ENCODE measurements at places on chromosomes 3 and 15.

DNA sequence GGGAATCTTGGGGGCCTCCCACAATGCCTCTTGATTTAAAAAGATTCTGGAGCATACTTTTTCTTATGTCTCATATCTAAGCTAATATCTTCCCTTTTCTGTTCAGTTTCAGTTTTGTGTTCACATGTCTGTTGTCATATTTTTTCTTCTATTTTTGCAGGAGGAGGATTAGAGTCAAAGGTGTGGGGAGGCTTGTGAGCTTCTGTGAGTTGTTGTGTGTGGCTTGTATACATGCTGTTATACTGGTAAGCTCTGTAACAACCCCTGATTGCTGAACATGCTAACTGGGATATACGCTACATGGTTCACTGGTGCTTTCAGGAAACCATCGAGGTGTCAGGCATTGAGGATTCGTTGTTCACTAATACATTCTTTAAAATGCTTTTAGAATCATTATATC lies 83.5 kb downstream of the SLC25A26 start:
- DNase-seq: no peak

GRCh38 chr3:70519026-70519425 lies 206.6 kb upstream of the MDFIC2 start:
- no peak for DNase-seq

DNA sequence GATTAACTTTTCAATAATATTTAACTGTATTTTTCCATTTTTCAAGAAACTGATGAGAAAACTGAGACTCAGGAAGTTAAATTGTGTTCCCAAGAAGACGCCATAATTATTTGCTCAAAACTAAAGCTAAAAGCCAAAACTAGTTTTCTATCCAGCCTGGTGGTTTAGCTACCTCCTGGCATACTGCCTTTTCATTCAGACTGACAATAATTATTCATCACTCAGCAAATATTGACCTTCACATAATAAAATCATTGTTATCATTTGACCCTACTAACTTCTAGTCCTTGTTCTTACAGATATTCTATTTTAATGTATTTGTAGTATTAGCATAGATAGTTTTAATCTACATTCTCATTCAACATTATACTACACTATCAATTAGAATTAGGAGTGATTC lies 210.6 kb upstream of the GADL1 start:
- no peak for DNase-seq

GRCh38 chr3:79414806-79415205 lies 353.0 kb downstream of the ROBO1 start:
- DNase-seq: peak; percentile 24

DNA sequence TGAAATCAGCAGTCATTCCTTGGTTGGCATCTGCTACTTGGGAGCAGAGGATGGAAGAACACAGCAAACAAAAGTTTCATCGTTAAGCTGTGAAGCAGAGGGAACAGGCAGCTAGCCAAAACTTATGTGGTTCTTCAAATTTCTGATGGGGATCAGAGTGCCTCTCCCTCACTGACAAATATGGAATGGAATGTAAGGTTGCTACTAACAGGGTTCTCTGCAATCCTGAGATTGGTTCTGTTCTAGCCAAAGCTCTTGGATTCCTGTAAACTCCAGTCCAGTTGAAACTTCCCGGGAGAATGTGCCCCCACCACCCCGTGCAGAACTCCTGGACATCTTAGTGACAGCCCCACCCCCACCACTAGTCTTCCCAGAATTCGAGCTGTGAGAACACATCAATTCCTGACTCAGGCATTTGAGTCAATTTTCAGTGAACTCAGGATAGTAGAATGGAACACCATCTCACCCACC lies 55.9 kb upstream of the PHLDB2 start:
- peak; percentile 99 for DNase-seq

Data from GM04503 (cell line).